GM20000 (cell line): ENCODE measurements at places on chromosomes 5 and 9.

DNA sequence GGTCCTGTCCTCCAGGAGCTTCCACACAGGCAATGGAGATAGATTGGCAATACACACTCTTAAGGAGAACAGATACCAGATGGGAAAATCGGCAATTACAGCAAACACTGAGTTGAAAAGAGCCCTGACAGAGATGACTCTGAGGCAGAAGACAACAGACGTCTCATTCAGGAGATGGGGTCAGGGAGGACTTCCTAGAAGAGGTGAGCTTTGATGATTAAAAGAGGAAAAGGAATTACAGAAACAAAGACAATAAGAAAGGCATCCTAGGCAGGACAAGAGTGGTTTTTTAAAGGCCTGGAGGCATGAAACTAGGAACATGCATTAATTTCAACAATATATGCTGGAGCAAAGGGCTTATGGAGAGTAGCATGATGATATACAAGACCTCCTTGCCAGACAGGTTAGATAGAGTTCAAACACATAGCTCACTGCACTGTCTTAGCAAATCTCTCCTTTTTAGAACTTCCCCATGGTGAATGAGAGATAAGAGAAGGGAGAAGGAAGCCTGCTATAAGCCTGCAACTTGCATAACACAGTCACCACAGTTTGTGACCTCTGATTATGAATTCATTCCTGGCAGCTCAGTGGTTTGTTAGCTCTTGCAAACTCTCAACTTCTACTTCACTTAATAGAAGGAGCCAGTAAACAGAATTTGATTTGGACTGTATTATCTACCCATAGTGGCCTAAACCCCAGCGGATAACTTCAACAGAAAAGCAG lies 48.5 kb downstream of the SIL1 start:
- no peak for DNase-seq

DNA sequence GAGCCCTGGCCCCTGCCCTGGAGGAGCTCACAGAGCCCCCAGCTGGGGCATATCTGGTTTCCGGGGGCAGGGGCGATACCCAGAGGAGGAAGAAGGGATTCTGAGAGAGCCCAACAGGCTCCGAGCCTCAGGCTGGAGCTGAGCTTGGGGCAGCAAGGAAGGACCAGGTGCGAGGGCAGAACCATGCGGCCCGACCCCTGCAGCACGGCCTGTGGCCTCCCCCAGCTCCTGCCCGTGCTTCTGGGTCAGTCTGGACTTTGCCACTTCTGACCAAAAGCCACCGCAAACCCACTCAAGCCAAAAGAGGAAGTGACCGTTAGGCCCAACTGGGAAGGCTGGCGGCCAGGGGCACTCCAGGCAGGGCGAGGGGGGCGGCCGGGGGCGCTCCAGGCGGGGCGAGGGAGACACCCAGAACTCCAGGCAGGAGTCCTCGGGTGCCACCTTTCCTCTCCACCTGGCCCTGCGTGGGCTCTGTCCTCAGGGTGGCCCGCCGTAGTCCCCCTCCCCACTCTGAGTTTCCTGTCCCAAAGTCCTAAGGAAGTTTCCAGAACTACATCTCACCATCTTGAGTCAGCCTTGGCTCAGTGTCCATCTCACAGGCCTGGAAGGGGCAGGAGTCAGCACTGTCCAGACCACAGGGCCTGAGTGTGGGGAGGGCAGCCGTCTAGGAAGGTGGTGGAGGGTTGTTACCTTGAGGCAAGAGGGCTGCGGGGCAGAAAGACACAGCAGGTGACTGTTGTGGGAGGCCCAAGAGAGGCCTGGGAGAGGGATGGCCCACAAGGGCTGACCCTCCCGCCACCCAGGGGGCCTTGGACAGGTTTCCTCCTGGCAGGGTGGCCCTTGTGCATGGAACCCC lies 946 bp upstream of the LTC4S start:
- DNase-seq, result peak; percentile 20

DNA sequence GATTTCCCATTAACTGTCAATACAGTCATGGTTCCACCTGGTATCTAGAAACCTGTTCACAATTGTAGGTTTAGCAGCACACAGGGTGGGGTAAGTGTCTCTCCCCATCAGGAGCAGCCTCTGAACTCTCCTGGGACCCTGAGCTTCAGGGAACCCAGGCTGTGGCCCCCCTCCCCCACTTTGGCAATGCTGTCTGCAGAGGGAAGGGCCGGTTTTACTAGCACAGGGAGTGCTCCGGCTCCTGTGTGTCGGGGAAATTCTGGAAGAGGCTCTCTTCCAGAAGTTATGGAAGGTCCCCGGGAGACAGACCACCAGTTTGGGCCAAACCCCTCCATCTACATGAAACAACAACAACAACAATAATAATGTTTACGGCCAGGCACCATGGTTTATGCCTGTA lies 9.9 kb downstream of the DAB2IP start:
- DNase-seq, result no peak

DNA sequence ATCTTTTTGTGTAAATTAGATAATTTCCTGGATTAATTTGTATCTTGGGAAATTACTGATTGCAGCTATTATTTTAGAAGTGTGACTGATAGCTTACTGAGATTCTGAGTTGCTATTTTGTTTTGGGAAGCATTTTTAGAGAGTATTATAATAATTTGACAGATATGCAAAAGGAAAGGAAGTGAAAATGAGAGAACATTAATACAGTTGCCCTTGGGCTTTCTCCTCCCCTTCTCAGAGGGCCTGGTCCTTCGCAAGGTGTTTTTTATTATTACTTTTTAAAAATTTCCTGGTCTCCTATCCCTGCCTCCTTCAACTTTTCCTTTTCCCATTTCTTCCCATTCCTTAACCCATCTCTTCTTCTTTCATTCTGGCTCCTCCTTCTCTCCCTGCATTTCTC lies 32.6 kb downstream of the UBAP1 start:
- DNase-seq, result no peak

GRCh38 chr9:1869843-1870242 lies 145.3 kb upstream of the SMARCA2 start:
- peak; percentile 45 for DNase-seq

GRCh38 chr9:107784235-107784958 lies 294.8 kb upstream of the KLF4 start:
- no peak for DNase-seq

DNA sequence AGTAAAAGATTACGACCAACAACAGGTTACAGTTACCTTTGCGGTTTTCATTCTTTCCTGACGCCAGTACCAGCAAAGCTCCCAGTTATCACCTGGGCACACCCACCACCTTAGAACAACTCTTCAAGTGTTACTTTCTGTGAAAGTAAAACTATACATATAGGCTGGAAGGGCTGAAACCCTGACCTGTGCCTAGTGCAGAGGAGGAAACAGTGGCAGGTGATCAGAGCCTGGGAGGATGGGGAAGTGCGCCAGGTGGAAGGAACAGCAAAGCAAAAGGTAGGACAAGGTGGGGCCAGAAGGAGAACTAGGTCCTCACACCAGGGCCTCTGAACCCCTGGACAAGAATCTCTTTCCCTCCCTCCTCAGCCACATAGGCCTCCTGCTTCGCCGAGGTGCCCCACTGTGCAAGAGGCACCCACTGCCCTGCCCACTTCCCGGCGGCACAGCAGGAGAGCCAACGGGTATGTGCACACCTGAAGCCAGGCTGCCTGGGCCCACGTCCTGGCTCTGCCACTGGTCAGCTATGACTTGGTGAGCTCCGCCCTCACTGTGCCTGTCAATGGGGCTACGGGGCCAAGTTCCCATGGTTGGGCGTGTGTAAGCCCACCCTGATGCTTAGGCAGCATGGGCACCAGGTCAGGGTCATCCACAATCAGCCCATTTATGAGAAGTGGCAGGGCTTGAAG lies 26.9 kb downstream of the BICD2 start:
- DNase-seq, result no peak

- DNase-seq, result no peak
Observed at GRCh38 chr9:83449983-83450382, 88.2 kb downstream of the FRMD3 start.

DNA sequence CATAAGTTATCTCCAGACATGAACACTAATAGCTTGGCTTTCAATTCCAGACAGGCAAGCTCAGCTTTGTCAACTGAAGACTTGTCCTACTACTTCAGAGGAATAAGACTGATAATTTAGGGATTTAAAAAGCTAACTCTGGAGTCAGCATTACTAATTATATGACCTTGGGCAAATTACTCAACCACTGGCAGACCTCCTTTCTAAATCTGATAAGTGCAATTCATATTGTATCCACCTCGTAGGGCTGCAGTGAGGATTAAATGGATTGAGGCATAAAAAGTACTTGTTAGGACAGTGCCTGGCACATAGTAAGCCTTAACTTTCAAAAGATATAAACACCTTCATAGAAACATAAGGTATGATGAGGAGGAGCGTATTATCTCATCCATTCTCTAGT lies 104.4 kb downstream of the KLHL3 start:
- DNase-seq, result no peak

DNA sequence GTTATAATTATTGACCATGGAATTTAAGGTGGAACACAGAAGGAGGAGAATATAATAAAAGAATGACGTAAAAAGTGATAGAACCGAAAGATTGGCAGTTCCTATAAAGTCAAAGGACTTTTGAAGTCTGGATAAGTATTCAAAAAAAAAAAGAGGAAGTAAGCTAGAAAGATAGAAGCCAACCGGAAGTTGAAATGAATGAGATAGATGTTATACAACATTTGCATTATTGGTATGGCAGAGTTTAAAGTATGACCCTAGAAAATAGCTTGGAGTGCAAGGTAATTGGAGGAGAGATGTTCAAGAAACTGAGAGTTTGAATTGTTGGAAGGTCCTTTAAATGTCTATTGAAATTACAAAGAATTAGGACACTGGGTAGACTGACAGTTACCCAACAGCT lies 293.6 kb downstream of the FER start:
- DNase-seq, result no peak
